SW480 (cell line): ENCODE measurements at places on chromosomes 16 and 17.

- no peak for DNase-seq
These were observed 926 bp upstream of the SHCBP1 start for GRCh38 chr16:46621934-46622676.

GRCh38 chr17:13104576-13104975 lies 86.7 kb upstream of the ELAC2 start:
- DNase-seq: no peak

GRCh38 chr16:27564224-27564623 lies 14.3 kb downstream of the KATNIP start:
- DNase-seq: no peak

- no peak for DNase-seq
These were observed 334.5 kb downstream of the SEC14L1 start for GRCh38 chr17:77475016-77475976.

DNA sequence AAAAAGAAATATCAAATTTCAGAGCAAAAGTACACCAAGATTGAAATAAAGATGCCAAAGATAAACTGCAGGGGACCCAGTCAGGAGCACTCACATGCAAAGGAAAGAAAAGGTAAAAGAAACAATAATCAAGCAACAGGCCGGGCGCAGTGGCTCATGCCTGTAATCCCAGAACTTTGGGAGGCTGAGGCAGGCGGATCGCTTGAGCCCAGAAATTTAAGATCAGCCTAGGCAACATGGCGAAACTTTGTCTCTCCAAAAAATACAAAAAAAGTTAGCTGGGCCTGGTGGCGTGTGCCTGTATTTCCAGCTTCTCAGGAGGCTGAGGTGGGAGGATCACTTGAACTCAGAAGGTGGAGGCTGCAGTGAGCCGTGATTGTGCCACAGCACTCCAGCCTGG lies 107.6 kb upstream of the SMURF2 start:
- no peak for DNase-seq

- no peak for DNase-seq
These were observed 8.6 kb upstream of the APPBP2 start for GRCh38 chr17:60534613-60535157.
